ENCODE measurements at places on chromosomes 1 and 21. TPM values are rescaled to one million over a fixed set of nuclear protein-coding genes. Genes with fewer than 3 reads are reported as not detected.

PGLYRP4 gene
- 0.55 TPM for total RNA-seq

OR2T2 gene
- not detected for total RNA-seq

BARHL2 gene
- not detected for total RNA-seq

RHD gene
- total RNA-seq, result not detected

BRINP3 gene
- total RNA-seq, result not detected

MYBPHL gene
- total RNA-seq, result not detected

GLMN gene
- total RNA-seq, result 9.4 TPM

PDE4DIP gene
- total RNA-seq, result 38.8 TPM

SLC45A3 gene
- total RNA-seq, result 3.0 TPM

MAN1A2 gene
- total RNA-seq, result 14.8 TPM

ERICH3 gene
- not detected for total RNA-seq

JAM2 gene
- not detected for total RNA-seq

DYNLT5 gene
- not detected for total RNA-seq

NLRP3 gene
- total RNA-seq, result 7.0 TPM

PLA2G2C gene
- not detected for total RNA-seq

FAM72D gene
- total RNA-seq, result 3.1 TPM

OR2T5 gene
- not detected for total RNA-seq
